ENCODE measurements at places on chromosomes 1 and 21.

GRCh38 chr1:108961198-108961597 is 2.1 kb downstream of the CLCC1 start:
- no peak for DNase-seq

DNA sequence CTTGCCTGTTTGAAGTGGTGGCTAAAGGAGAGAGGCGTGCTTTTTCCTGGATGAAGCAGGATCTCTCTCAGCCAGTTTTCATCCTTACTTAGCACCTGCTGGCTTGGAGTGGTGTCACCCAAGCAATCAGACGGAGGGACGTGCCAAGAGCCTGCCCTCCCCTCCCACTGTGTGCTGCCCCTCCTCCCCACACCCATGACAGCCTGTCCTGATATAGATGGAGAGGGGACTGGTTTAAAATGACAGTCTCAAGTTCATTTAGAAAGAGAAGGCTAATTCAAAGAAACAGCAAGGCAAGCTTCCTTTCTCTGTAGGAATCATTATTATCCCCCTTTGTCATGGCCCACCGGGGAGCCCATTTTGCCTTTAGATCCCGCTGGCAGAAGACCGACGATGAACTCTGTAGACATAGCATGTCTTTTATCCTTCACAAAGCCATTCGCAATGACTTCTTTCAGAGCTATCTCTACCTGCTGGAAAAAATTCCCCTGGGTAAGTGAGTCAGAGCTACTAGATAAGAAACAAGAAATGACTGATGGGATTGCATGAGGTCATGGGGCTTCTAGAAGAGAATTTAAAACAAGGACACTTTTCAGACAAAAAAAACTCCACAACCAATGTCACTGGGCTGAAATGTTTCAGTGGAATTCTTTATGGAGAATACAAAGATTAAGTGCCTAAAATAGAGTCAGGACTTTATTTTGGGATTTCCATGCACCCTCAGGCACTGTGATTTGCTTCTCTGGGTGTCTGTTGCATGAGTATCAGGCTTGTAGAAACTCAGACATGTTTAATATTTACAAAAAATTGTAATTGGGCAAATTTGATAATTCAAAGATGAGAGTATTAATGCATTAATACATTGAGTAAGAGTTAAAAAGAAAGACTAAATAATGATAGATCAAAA is at the start of gene NTMT2:
Gene NTMT2, plus strand, starts transcription at position 190 of the 907 bp plus-strand sequence. Its CDS starts 149 bp downstream, at position 339.
- DNase-seq, result no peak

GRCh38 chr1:182626527-182626926 is 22.3 kb upstream of the RGS16 start:
- no peak for DNase-seq

GRCh38 chr1:25431955-25432719 is 1.4 kb downstream of the MACO1 start:
- DNase-seq, result no peak

GRCh38 chr1:8903908-8904650 is 25.6 kb upstream of the ENO1 start:
- no peak for DNase-seq

DNA sequence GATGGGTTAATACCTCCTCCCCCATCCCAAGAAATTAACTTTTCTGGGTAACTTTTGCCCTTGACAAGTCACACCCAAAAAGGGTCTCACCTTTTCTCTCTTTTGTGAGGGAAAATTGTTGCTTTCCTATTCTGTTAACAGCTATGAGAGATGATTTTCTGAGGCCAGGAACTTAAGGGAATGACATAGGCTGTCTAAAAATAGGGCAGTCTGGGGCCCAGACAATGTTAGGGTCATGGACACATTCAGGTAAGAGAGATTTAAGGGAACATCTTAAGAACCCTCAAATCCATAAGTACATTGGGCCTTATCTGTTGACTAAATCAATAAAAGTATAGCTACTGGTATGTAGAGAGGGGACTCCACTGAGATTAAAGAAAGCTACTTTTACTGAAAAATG is 8.4 kb upstream of the GSTM3 start:
- DNase-seq, result no peak

DNA sequence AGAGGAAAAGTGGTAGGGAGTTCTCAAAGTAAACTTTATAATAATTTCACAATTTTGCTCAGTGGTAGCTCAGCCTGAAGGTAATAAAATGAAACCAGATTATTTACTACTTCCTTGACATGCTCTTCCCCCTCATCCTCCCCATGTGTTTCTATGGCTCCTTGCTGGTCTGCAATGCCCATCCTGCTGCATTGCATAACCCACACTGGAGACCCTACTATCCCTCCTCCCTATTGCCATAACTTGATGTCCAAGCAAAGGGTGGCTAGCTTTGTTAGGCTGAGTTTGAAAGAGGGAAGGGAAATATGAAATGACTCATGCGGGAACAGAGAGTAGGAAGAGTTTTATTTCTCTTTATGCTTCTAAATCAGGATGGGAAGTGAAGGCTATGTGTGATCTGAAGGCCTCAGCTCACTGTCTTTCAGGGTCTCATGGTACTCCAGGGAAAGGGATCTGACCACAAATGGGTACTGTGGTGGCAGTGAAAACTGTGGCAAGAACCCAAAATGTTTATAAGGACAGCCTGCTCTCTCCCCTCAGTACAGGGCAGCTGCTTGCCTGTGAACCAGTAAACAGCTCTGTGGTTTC is 36.4 kb upstream of the HSD17B7 start:
- no peak for DNase-seq

GRCh38 chr1:12032161-12032621 is 12.9 kb downstream of the MIIP start:
- no peak for DNase-seq

- DNase-seq, result no peak
Measured at GRCh38 chr21:32477424-32477745, 64.9 kb downstream of the EVA1C start.

DNA sequence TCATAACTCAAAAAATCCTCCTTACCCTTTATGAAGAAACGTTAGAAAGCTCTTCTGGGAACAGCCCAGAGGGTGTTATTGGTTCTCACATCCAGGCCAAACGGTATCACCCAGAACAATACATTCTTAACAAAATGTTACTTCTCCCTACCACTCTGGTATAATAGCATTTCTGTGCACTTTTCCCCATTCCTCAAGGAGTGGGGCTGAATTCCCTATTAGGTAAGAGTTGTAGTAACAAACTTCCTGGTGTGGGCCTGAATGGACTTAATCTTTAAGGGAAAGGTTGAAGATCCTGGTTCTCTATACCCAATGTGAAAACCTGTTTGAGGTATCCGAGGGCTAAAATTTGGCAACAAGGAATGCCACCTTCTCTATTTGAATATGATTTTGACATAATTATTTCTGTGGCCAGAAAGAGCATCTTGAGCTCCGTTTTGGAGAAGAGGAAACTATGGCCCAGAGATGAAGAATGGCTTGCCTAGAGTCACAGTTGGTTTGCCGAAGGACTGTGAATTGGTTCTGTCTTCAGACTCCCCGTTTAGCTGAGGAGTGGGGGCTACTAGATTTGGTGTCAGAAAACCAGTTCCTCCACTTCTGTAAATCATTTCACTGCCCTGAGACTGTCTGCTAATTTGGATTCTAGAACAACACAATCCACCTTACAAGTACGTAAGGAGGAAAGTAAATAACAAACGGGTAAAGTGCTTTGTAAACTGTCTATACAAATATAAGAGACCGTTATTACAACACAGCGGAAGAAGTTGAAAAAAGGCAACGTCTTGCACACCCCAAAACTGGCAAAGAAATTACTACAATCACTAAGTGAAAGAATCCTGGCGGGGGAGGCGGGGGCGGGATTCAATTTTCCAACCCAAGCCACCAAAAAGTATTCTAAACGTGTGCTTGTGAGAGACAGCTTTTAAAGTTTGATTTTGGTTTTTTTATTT is 2.3 kb downstream of the ANP32E start:
- no peak for DNase-seq

- no peak for DNase-seq
Measured at GRCh38 chr1:27503844-27504587, 14.0 kb upstream of the WASF2 start.

GRCh38 chr1:210301615-210302000 is 27.1 kb upstream of the HHAT start:
- no peak for DNase-seq

DNA sequence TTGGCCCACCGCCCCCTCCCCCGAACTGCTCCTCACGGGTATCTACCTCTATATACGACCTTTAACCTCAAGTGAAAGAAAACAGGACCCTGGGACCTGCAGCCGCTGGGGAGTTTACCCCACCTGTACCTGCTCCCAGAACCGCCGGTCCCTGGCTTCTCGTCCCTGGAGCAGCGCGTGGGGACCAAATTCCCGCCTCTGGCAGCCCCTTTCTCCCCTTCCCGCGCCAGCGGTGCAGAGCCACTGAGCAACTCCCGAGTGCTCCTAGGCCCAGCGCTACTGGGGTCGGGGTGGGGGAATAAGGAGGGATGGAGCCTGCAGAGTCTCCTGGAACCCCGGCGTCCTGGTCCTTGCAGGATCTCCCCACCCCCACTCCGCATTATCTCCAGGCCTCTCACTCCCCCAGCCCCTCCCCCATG is 1.6 kb downstream of the SYT6 start:
- no peak for DNase-seq

DNA sequence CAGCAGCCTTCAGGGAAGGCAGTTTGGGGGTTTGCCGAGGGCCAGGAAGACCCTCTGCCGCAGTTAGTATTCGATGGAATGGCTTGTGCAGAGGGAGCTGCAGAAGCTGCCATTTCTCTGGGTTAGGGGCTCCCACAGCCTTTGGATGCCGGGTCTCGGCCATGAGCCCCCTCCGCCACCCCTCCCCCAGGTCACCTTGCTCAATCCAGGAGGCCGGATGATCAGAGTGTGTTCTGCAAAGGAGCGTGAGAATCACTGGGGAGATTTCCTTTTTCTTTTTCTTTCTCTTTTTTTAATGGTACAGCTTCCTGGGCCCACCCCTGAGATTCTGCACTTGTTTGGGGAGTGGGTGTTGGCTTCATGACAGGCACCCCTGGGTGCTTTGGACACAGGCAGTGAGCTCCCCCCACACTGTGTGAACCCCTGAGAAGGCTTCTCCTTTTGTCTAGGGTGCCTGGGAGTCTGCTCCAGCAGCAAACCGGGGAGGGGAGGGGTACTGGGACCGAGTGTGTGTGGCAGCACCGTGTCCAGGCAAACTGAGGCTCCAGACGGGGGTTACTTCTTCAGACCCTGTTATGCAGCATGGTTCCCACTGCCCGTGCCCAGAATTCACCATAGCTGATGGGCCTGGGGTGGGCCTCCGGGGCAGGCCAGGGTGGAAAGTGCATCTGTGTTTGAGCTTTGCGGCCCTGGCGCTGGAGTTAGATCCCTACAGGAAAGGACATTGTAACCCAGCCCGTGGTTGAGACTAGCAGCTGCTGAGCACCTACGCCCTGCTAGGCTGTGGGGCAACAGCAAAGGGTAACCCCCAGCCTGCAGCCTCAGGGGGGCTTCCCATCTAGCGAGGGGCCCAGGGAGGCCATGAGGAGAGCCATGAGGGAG is 18.5 kb downstream of the TNFRSF1B start:
- DNase-seq, result no peak

- DNase-seq, result no peak
Measured at GRCh38 chr1:6928106-6928885, 143.0 kb downstream of the CAMTA1 start.

DNA sequence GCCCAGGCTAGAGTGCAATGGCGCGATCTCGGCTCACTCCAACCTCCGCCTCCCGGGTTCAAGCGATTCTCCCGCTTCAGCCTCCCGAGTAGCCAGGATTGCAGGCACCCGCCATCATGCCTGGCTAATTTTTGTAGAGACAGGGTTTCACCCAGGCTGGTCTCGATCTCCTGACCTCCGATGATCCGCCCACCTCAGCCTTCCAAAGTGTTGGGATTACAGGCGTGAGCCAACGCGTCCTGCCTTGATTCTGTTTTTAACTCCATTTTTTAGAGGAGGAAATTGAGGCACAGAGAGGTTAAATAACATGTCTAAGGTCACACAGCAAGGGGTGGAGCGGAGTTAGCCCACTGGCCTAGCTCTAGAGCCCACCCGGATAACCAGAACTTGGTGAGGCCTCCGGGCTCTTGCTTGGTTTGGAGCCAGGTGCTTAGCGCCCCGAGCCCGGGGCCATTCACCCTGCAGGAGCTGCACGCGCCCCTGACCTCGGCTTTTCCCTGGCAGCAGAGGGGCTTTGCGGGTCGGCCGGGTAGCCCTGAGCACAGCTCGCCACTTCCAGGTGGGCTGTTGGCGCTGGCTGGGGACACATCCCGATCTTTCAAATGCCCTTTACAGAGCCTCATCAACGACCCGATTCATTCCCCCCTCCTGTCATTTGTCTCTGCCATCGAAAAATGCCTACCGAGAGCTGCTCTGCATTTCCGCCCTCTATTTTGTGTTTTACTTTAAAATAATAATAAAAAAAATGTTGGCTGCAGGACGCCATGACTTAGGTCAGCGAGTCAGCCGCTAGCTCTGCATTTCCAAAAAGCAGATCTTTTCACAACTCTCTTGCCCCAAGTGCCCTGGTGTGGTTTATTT is 11.2 kb downstream of the SIM2 start:
- DNase-seq, result no peak

DNA sequence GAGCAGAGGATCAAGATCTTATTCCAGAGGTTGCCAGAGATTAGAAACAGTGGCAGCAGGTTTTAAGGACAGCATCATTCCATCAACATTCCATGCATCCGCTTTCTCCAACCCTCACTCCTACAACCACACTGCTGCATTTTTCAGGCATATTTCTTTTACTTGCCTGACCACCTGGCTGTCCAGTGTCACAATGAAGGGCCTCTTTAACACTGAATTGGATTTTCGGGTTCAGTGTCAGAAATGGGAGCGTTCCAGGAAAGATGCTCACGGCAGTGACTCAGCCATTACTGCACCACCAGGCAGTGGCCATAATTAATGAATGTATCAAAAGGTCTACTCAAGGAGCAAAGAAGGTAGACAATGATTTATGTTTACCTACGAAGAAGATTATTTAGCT is 200.4 kb upstream of the ESRRG start:
- DNase-seq, result no peak

- DNase-seq, result no peak
Measured at GRCh38 chr1:3250624-3251023, 181.6 kb downstream of the PRDM16 start.

DNA sequence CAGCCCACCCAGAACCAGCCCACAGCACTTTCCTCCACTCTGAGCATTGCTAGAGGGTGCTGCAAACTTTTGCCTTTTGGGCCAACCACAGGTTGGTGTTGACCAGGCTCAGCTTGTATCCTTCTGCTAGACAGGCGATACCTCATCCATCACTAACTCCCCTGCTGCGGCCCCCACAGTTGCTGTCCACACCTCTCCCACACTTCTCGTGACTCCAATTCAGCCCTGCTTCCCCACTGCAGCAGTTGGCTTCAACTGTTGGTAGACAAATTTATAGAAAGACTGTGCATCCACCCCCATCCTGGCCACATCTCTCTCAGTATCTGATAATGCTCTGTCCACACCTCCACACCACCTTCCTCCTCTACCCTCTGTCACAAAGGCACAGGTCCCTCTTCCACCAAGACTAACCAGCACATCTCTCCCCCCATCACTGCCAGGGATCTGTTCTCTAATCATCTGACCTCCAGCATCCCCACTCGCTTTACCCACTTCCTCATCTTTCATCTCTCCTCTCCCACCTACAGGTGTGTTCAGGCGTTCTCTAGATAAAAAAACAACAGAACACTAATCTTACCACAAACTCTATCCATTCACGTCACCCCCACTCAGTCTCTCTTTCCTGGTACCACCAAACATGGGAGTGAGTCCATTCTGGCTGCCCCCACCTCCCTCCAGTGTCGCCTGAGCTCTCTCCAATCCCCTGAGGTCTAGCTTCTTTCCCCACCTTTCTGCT is 15.8 kb upstream of the SLC25A44 start:
- DNase-seq, result no peak
